Lower lobe of right lung (tissue), 2 donors: ENCODE measurements at places on chromosomes 1 and 21. TPM values are rescaled to one million over a fixed set of nuclear protein-coding genes. Genes with fewer than 3 reads are reported as not detected.
A peak's percentile ranks its signal among the peaks of the same experiment; 100 is the strongest.

RBM8A gene
- total RNA-seq = 109 TPM

TSNAX gene
- total RNA-seq = 38.4 TPM

IVL gene
- total RNA-seq = 0.24 TPM

DNA sequence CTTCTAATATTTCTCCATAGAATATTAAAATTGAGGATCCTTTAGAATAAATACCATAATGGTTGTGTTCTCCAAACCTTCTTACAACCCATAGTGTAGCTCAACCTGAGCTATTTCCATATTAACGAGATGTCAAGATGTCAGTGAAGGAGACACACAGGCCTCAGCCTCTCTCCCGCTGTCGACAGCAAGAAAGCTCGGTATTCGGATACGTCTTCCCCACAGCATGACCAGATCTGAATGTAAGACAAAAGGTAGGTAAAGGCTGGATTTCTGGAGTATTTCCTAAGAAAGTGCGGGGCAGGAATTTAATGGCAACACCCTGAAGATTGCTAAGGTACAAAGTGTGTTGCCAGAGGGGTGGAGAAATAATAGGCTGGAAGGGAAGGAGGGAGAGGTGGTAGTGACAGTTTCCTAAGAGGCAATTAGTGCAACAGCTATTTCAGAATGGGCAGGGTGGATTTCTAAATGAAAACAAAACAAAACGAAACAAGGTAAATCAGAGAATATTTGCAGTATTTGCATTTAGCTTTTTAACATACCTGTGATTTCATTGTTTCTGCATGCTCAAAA is 1.7 kb downstream of the ADSS2 start:
- no peaks in the 10 kb centered on the region for H3K27me3 ChIP-seq
- H3K4me1 ChIP-seq = peaks cover 55% of the 10 kb centered on the region
- peak overlapping the region; percentile 97 for H3K27ac ChIP-seq
- no peak for DNase-seq
- no peaks in the 10 kb centered on the region for H3K36me3 ChIP-seq
- H3K4me3 ChIP-seq = peak overlapping the region; percentile 92
